ENCODE measurements at places on chromosomes 5 and 9.

- DNase-seq, result no peak
These were observed 37.4 kb downstream of the UBQLN1 start for GRCh38 chr9:83670381-83670780.

DNA sequence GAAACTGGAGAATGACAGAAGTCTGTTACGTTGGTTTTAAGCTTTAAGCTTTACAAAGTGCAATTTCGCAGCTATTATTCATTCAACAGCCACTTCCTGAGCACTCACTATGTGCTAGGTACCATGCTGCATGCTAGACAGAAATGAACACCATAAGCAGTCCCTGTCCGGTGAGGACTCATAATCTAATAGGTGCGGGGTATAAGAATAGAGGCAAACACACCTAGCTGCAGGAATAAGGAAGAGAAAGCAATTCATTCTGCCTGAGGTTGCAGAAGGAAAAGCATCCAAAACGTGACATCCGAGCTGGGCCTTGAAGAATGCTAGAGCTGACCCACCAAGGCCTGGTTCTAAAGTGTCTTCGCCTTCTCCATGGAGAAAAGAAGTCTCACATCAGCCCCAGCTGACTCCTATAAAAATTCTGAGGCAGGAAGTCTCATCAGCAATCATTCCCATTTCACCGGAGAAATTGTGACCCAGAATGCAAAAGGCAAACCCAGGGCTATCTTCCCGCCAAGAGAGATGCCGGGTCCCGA is 542 bp downstream of the FKBP15 start:
- DNase-seq, result no peak

GRCh38 chr9:34349324-34349723 is 20.0 kb downstream of the NUDT2 start:
- no peak for DNase-seq

- no peak for DNase-seq
These were observed 105.1 kb downstream of the MED10 start for GRCh38 chr5:6273090-6273735.

DNA sequence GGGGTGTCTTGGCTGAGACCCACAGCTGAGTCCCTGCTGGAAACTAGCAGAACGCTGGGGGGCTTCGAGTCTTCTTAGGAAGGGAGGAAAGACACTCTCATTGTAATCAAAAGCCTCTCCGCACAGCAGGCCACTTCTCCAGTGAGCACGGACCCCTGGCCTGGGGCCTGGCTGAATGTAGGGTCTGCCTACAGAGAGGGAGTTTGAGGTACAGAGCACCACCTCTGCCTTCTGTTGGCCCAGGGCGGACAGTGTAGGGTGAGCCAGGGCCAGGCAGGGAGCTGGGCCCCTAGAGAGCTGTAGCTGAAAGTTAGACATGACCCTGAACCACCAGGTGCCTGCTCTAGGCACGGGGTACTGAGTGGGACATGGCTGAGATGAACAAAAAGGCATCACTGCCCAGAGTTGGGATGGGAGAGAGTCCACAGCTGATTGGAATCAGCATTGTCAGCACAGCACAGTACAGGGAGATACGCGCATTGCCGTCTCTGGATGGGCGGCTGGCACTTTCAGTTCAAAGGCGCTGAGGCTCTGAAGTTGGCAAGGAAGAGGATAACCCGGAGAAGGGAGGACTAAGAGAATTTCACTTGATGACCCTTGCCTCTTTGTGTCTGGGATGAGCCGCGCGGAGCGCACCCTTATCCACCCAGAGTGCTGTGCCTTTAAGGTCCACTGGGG is 363 bp upstream of the SLC25A48 start:
- DNase-seq, result no peak

- DNase-seq, result no peak
These were observed 739.3 kb downstream of the NR2F1-AS1 start for GRCh38 chr5:92841604-92842155.

DNA sequence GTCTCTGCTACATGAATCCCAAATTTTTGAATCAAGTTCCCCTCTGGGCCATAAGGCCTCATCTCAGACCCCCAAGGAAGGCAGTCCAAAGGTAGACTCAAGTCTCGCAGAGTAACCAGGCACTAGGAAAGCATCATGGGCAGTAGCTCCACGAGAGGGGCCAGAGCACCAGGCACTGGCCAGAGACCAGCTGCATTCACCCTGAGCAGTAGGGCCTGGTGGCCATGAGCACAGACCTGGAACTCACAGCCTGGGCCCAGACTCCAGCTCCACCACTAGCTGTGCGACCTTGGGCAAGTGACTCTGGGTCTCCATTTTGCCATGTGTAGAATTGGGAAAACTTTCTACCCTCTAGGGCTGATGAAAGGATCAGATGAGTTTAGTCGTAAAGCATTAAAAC is 28.5 kb downstream of the NANS start:
- DNase-seq, result no peak

GRCh38 chr5:68565427-68565826 is 349.9 kb downstream of the PIK3R1 start:
- no peak for DNase-seq

- DNase-seq, result no peak
These were observed 12.5 kb downstream of the CARD6 start for GRCh38 chr5:40853632-40854192.

- no peak for DNase-seq
These were observed 91.0 kb upstream of the DAPK1 start for GRCh38 chr9:87406543-87407166.

DNA sequence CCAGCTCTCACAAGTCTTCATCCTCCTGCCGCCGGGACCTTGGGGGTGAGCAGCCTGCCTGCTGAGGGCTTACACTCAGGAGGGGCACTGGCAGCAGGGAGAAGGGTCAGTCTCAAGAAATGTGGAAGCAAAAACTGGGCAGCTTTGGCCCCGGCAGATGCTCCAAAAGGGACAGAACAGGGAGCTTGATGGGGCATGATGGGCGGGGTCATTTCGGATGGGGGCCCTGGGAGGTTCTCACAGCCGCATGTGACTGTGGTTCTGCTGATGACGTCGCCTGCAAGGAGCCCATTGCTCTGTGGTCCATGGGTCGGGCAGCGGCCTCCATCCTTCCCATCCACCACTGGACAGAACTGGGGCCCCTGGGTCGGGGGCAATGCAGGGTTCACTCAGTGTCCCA is 76.6 kb downstream of the OLFM1 start:
- DNase-seq, result no peak
